ENCODE measurements at places on chromosomes 2 and 18.

GRCh38 chr18:2984091-2984490 lies 28.9 kb downstream of the LPIN2 start:
- DNase-seq, result no peak

GRCh38 chr2:83747141-83747540 lies 711.9 kb downstream of the SUCLG1 start:
- DNase-seq, result no peak

GRCh38 chr18:5895299-5895875 lies at the start of gene TMEM200C:
TSS of gene TMEM200C (minus strand) at chr18:5895522. CDS start at chr18:5892063, 3,459 bp downstream.
- no peak for DNase-seq

- no peak for DNase-seq
Measured at GRCh38 chr18:9787712-9788111, 79.6 kb downstream of the RAB31 start.

DNA sequence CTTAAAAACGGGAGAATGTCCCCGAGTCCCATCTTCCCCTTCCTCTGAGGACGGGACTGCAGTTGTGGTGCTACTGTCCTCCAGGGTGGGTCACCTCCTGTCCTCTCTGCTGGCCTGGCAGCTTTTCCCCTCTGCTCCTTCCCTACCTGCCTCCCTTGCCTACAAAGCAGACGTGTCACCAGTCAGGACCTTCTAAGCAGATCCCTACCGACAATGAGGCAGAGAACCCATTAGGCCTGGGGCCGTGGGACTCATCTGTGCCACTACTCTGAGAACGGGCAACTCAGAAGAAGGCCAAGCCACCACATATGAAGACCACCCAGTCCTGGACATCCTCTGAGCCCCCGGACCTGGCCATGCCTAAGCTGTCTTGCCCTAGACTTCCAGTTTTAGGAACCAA lies 103.0 kb upstream of the TEX51 start:
- no peak for DNase-seq

DNA sequence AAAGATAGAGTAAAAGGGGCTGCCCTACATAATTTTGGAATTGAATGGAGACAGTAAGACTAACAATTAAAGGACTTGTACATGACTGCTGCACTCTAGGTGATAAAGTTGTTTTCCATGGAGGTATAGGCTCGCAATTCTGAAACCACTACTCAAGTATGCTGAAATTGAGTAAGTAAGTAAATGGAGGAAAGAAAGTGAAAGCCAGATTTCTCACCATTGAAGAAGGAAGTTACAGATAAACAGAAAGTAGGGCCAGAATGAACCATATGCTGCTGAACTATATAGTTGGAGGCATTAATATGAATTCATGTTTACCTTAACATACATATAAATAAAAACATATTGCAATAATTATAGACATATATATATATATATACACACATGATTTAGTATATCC lies 225.7 kb upstream of the ST6GAL2 start:
- DNase-seq, result no peak

GRCh38 chr2:43798300-43798699 lies 24.5 kb downstream of the DYNC2LI1 start:
- no peak for DNase-seq

GRCh38 chr2:222844323-222844722 lies 16.5 kb upstream of the ACSL3 start:
- peak; percentile 29 for DNase-seq

GRCh38 chr18:76952747-76953146 lies 130.4 kb downstream of the ZNF236 start:
- DNase-seq, result no peak

DNA sequence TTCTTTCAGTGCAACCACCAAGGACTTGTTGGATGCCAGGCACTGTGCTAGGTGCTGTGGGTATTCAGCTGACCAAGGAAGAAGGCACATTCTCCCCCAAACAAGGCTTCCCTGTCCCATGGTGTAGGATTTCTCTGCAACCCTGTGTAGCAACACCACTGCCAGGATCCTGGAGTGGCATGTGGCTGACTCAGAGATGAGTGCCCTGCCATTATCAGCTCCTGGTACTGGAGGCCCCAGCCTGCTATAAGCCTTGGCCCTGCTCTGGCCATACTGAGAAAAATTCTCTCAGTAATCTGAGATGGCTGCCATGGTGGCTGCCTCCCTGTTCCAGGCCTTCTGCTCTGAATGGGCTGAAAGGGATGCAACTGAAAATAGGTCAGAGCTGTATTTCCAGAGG lies 4.3 kb downstream of the SMYD5 start:
- no peak for DNase-seq

DNA sequence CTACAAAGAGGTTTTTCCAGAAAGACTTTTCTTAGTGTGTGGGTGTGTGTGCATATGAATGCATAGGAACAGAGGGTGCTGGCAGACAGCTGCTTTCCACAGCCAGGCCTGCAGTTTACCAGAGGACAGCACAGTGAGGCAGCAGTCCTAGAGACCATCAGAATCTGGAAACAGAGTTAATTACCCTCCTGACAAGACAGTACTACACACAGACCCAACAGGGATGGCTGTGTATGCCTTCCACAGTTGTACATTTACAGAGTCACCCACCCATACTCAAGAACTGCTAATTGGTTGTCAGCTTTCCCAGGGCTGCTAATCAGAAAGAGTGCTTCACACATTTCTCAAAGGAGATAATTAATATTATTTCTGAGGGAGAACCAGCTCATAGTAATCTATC lies 104.7 kb downstream of the FEZ2 start:
- DNase-seq, result no peak

- DNase-seq, result no peak
Measured at GRCh38 chr18:79069717-79070151, 540 bp downstream of the ATP9B start.

DNA sequence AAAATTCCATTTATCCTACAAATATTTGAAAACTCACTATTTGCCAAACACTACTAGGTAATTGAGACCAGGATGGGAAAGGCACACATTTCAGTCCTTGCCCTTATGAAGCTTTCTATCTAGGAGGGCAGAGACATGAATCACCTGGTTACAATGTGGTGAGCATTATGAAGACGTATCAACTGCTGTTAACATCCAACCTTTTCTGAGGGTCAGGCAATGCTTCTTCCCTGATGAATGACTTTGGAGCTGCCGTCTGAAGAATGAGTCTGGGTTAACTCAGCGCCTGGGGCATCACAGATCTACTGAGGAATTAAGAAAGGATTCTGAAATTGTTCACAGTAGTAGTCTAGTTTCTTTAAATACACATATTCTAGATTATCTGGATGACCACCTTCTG lies 62.1 kb upstream of the NOSTRIN start:
- DNase-seq, result no peak

- DNase-seq, result no peak
Measured at GRCh38 chr2:25341011-25341727, 556 bp downstream of the DNMT3A start.

DNA sequence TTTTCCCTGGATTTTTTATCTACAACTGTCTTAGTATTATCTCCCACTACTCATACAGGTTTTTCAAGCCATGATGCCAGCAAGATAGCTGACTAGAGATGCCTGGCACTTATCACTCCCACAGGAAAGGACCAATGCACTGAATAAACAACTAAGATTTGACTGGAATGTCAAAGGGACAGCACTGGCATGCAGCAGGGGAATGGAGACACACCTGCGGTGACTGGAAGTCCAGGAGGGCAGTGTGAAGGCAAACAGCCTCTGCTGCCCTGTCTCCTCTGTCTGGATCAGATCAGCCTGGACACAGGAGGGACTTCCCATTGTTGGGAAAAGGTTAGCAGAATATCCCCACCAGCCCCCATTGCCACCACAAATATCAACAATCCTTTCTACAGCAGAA lies 85.1 kb downstream of the TMEM237 start:
- DNase-seq, result no peak

- no peak for DNase-seq
Measured at GRCh38 chr2:231278868-231279267, 80.4 kb downstream of the ARMC9 start.

All from activated CD4-positive, alpha-beta T cell treated with anti-CD3 and anti-CD28 coated beads, Interleukin-2, amount 50 U/mL, for 16 hours (primary cell).